ENCODE measurements at places on chromosomes 3 and 15.

DNA sequence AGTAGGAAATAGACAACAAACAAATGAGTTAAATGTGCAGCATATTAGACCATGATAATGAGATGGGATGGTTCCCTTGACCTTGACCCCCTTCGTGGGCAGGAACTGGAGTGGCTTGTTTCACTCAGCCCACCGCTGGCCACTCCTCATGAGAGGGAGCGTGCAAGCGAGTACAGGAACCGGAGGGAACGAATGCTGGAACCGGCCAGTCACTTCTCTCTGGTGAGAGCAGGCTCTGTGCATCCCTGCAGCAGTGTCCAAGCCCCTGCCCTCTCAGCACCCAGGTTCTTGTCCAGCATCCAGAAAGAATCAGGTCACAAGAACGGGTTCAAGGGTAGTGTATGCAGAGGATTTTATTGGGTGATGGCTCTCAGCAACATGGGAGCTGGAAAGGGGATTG, 17.2 kb upstream of the IREB2 start:
- DNase-seq = no peak

DNA sequence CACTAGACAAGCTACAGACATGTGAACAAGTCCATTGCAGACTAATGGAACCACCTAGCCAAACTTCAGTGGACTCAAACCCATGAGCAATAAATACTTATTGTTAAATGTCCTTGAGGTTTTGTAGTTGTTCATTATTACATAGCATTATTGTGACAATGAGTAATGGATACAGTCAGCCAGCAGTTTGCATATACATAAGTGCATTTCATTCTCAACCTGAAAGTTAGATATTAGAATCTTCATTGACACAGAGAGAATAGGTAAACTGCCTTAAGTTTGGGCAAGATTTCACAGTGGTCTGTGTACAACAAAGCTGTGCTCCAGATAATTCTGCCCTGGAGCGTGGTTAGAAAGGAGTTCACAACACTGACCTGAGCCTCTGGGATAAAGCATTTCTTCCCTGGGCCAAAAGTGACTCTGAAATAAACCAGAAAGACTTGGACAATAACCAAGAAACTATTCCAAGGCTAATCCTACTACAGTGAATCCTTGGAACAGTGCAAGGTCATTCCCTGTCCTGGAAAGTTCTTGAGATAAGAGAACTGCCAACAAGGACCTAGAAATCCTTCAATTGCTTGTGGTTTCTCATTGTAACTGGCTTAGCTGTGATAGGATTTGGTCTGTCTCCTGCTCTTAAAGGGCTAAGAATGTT, 225.5 kb upstream of the STT3B start:
- DNase-seq = no peak

- no peak for DNase-seq
Measured at GRCh38 chr15:39613861-39614260, 33.0 kb downstream of the THBS1 start.

- DNase-seq = no peak
Measured at GRCh38 chr15:72967397-72967796, 84.9 kb upstream of the NEO1 start.

GRCh38 chr15:72958634-72959033, 93.6 kb upstream of the NEO1 start:
- DNase-seq = no peak

DNA sequence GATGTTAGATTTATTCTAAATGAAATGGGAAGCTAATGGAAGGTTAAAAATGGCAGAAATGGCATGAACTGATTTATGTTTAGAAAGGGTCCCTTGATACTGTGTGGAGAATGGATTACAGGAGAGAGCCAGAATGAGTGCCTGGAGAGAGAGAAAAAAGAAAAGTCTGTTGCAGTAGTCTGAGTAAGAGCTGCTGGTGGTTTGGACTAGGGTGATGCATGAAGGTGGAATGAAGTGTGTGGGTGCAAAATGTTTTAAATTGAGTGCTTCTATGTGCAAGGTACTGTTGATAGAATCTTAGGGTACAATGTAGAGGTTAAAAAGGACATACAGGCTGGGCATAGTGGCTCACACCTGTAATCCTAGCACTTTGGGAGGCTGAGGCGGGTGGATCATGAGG, 11.4 kb upstream of the MGA start:
- DNase-seq = no peak

- DNase-seq = no peak
Measured at GRCh38 chr15:81567924-81568323, 193.9 kb upstream of the TMC3 start.

DNA sequence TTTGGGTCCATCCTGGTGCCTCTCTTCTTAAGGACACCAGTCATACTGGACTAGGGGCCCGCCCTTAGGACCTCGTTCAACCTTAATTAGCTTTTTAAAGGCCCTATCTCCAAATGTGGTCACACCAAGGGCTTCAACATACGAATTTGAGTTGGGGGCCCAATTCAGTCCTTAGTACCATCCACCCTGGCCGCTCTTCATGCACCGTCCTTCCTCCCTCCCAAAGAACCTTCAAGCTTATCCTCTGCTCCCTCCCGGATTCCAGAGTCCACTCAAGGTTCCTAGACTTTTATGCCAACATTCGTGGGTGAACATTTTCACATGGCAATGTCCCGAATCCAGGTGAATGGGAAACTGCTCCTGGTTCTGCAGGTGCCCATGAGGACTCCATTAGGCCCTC, 201.3 kb upstream of the IGF1R start:
- no peak for DNase-seq

GRCh38 chr3:49421890-49422378, 339 bp downstream of the AMT start:
- no peak for DNase-seq

DNA sequence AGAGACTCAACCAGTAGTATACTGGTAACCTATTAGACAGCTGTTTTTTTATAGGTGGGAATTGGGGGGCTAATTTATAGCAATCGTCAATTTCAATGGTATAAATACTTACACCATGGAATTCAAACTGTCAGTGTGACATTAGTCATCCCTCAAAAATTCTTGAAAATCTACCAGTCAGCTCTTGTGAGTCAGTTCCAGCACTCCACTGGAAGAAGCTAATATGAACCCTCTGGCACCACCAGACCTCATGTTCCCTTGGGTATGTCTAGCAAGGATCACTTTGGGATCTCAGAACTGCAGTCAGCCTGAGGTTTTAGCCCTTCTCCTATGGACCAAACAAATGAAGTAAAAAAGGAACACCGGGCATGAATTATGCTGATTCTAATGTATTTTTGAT, 11.8 kb upstream of the UACA start:
- DNase-seq = no peak

GRCh38 chr3:150404023-150404422, 4.1 kb upstream of the TSC22D2 start:
- no peak for DNase-seq

DNA sequence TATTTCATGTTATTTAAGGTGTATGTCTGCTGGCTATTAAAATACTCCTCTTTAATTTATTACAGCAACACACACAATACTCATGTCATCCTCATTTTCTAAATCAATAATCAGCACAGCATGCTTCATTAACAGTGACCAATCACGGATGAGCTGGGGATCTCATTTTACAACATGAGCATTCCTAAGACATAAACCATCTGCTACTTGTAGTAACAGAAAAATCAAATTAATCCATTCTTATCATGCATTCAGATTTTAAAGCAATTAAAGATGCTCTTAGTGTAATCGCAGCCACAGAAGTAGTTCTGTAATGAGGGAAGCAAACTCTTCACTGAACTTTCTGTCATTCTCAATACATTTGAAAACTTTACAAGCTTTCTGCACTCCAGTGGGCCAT, 191.1 kb downstream of the TBC1D5 start:
- DNase-seq = no peak

DNA sequence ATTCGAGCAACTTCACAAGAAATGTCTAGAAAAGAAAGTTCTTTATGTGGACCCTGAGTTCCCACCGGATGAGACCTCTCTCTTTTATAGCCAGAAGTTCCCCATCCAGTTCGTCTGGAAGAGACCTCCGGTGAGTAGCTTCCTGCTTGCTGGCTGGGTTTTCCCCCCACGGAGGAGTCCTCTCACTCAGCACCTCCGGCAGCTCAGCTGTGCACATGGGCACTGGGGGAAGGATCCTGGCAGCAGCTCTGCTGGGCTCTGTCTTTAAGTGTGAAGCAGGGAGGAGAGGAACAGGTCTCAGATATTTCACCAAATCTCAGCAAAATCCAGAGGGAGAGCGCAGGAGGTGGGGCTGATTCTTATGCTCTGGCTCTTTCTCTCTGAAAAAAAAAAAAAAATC, 684 bp downstream of the CAPN3 start:
- no peak for DNase-seq

DNA sequence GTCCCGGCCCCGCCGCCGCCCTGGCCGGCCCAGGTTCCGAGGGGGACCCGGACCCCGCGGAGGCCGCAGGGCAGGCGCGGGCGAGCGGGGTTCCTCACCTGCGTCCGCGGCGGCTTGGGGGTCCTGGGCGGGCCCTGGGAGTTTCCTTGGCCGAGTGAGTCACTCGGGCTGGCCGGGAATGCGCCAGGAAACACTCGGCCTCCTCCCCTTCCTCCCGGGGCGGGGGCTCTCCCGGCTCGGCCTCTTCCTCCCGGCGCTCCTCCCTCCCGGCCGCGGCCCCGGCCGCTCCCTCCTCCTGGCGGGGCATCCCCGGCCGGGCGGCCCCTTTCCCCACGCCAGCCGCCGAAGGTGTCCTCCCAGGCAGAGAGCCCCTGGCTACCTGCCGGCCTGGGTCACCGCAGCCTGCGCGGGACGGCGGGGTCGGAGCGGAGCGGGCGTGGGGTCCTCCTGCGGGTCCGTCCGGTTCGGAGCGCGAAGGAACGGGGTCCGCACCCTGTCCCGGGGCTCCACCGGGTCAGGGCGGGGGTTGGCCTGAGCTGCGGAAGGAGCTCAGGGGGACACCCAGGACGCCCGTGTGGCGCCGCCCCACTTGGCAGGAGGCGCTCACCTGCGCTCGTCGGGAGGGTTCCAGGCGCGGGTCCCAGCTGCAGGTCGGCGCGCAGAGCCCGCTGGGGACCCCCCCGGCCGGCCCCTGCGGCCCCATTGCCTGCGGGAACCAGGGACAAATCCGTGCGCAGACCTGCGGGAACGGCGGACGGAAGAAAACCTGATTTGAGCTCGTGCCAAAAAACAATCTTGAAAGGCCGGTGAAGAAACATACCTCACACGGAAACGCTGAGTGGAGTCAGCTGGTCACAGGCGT, at the start of gene CYFIP1:
TSS of gene CYFIP1 (minus strand) at position 180 of the 862 bp plus-strand sequence. CDS start 33,083 bp downstream, outside the sequence.
- DNase-seq = peak; percentile 52

DNA sequence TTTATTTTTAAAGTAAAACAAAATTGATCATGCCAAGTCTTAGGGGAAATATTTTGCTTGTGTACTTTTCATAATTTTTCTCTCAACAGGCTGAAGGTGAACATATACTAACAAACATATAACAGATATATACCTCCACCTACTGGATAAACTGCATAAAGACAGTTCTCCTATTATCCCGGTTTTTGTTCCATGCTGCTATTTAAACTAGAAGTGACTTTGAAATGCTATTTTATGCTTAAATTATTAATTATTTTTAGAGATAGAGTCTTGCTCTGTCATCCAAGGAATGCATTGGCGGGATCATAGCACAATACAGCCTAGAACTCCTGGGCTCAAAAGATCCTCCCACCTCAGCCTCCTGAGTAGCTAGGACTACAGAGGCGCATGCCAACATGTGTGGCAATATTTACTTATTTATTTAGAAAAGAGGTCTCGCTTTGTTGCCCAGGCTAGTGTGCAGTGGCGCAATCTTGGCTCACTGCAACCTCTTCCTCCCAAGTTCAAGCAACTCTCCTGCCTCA, 49.8 kb downstream of the ST3GAL6 start:
- no peak for DNase-seq

GRCh38 chr15:99546441-99547100, 19.2 kb upstream of the MEF2A start:
- no peak for DNase-seq

DNA sequence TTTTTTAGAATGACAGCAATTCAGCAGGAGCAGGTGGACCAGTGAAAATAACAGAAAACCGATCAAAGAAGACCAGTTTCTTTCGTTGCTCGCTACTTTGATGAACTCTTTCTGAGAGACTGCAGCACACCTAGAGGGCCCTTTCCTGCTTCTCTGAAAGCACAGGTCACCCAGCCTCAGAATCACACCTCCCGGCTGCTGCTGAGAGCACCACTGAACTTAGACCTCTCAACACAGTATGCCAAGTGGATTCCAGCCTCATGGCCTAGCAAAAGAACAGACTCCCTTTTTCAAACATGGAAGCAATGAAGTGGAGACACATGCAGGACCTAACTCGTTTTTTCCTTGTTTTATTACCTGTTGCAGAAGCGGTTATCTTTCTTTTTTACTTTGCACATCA, 13.9 kb upstream of the APH1B start:
- DNase-seq = no peak

GRCh38 chr15:98907927-98908471, 99.6 kb downstream of the PGPEP1L start:
- no peak for DNase-seq

- DNase-seq = no peak
Measured at GRCh38 chr3:128394033-128394432, 72.7 kb downstream of the DNAJB8 start.

- no peak for DNase-seq
Measured at GRCh38 chr15:74837482-74838136, 5.3 kb downstream of the ULK3 start.

- no peak for DNase-seq
Measured at GRCh38 chr15:64905119-64905831, 6.4 kb upstream of the ANKDD1A start.

- DNase-seq = no peak
Measured at GRCh38 chr3:50623840-50624474, 7.0 kb downstream of the MAPKAPK3 start.

- no peak for DNase-seq
Measured at GRCh38 chr3:196222876-196223595, 6.7 kb downstream of the SLC51A start.

GRCh38 chr3:44184319-44184953, 57.2 kb upstream of the TOPAZ1 start:
- no peak for DNase-seq

DNA sequence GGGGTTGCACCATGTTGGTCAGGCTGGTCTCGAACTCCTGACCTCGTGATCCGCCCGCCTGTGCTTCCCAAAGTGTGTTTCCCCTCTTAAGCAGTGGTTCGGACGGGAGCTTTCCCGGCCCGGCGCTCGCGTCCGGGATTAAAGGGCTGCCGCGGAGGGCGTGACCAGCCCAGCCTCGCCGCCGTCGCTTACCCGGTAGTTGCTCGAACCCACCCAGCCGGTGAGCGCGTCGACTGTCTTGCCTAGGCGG, 513 bp downstream of the CLASP2 start:
- no peak for DNase-seq

DNA sequence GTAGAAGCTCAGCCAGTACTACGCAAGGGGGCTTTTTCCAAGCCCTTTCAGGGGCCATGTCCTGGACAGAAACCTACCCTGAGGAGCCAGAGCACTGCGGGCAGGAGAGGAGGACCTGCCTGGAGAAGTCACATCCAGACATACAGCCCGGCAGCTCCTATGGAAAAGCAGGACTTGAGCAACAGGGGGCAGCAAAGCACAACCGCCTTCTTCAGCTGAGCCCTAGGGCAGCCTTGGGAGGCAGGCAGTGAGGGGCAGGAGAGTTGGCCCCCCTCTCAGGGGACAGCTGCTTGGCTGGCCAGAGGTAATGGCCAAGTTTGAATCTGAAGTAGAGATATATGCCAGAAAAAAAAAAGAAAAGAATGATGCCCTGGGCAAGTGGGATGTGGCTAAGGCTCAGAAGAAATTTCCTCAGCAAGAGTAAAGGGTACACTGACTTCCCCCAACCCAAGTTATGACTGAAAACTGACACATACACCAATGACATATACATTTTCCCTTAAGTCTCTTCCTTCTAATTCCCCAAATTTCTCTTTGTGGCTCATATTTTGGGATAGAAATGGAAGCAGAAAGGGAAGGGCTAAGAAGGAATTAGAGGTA, 56.9 kb downstream of the CYP19A1 start:
- no peak for DNase-seq
